ENCODE measurements at places on chromosomes 11 and 22.
A peak's percentile ranks its signal among the peaks of the same experiment; 100 is the strongest.

GRCh38 chr22:34239421-34239820 is 319.1 kb upstream of the LARGE1 start:
- DNase-seq = no peak

- DNase-seq = no peak
Measured at GRCh38 chr11:27996066-27996465, 111.9 kb downstream of the KIF18A start.

DNA sequence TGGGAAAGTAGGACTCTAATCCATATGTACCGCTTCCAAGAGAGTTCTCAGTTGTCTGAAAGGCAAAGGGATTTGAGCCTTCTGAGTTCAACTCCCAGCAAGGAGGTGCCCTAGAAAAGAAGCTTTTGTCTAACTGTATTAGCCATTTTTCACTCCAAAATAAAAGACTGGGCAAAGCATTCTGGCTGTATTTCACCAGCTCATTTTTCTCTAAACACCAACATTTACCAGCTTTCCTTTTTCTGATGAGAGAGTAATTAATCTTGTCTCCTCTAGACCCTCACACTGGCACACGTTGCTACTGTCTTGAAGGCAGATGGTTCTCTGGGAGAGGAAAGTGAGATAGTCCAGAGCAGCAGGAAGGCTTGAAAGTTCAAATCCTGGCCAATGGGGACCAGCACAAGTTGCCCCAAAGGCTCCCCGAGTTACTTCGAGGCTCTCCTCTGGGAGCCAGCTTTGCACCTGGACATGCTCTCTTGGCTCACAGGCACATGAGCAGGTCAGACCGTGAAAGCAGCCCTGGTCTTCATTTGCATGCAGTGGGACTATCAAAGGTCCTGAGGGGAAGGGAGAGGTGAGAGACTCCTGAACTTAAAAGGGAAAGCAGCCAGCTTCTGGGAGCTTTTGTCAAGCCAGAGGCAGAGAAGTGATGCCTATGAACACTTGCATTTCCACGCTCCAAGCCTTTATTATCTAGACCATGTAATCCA is 100.0 kb downstream of the NTM start:
- no peak for DNase-seq

DNA sequence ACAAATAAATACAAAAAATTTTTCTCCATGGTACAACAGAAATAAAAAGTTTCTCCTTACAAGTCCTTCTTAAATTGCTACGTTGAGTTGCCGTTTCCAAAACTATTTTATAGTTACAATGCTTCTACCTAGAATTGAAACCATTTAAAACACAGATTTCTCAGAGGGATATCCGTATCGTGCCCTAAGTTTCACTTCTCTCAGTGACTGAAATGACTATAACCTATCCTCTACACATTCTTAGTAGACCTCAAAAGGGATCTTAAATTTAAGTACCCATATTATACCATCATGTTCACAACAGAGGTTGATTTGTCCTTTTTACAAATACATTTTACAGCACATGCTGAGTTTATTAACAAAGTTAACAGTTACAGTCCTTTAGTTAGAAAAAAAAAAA is 44.1 kb downstream of the USP28 start:
- no peak for DNase-seq

- DNase-seq = no peak
Measured at GRCh38 chr11:33195462-33196173, 34.3 kb upstream of the CSTF3 start.

GRCh38 chr22:50481440-50482106 is at the start of gene ADM2:
Gene ADM2 (plus strand): TSS chr22:50481543. CDS start chr22:50481848, 305 bp downstream.
- no peak for DNase-seq

DNA sequence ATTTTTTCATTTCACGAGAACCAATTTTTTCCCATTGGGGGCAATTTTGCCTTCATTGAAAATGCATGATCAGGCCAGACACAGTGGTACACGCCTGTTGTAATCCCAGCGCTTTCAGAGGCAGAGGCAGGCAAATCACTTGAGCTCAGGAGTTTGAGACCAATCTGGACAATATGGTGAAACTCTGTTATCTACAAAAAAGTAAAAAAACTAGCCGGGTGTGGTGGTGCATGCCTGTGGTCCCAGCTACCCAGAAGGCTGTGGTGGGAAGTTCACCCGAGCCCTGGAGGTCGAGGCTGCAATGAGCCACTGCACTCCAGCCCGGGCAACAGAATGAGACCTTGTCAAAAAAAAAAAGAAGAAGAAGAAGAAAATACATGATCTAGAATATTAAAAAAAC is 19.2 kb upstream of the UPK3A start:
- no peak for DNase-seq

GRCh38 chr11:20008871-20009644 is 151.2 kb downstream of the DBX1 start:
- DNase-seq = peak; percentile 16

DNA sequence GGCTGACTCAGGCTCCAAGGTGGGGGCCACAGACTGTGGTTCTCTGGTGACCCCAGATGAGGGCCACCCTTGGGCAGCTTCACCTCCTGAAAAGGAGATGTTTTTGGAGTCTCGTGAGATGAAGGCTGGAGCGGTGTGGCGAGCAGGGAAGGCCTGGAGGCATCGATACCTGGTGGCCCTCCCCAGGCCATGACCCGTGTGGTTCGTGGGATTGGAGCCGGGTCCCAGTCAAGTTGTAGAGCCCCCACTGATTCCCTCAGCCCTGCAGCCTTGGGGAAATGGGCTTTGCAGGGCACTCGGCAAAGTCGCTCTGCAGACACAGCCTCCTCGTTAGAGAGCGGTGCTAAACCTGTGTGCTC is 1083.4 kb downstream of the BRD1 start:
- DNase-seq = no peak

- no peak for DNase-seq
Measured at GRCh38 chr22:17866127-17866526, 91.9 kb upstream of the BID start.

GRCh38 chr11:40241524-40242051 is 1217.9 kb downstream of the LRRC4C start:
- no peak for DNase-seq

DNA sequence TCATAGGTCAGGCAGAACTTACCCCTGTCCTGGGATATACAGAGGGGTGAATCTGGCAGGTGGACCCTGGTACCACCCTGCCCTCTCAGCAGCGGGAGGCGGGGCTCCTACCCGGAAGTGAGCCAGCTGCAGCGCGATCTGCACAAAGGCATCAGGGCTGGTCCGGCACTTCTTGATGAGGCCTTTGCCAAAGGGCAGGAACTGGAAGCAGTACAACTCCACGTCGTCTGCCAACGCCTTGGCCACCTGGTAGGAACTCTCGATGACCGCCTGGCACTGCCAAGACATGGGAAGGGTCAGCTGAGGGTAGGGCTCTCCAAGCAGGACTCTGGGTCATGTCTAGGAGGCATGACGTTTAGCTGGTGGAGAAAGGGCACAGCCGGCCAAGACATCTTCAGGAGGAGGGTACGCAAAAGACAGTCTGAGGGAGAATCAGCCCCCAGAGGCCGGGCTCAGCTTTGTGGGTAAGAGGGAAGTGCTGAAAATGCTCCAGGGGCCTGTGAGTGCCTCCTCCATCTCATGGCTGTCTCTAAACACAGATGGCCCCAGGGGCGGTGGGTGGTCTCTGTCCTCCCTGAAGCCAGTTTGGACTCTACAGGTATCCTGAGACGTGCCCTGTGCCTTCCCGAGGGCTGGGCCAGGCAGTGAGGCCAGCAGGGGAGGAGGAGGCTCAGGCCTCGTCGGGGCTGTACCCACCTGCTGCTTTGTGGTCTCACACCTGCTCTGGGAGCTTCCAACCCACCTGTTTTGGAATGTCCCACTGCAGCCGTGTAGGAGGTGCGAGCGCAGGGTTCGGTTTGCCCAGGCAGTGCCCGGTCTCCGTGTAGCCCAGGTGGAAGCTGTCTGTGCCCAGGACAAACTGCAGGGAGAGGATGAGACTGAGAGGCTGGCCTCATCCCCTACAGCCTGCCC is 6.7 kb downstream of the CPT1B start:
- DNase-seq = no peak

DNA sequence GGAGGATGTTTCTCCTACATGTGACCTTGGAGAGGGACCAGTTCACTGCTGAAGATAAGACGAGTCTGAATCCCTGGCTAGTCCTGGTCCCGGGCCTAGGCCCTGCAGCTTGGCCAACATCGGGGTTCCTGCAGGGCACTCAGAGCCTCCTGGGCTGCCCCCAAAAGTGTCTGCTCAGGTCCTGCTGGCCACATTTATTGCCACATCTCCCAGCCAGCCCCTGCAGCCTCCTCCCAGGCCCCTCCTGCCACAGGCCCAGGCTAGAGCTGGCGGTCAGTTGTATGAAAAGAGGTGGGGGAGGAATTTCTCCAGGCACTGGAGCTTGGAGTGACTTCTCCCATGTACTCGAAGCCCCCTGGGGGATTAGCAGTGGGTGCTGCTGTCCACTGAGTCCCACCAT is 56.5 kb upstream of the PPARA start:
- no peak for DNase-seq

GRCh38 chr11:10693509-10694081 is at the start of gene IRAG1:
Gene IRAG1 (minus strand): TSS chr11:10693755. CDS start chr11:10693602, 153 bp downstream.
- no peak for DNase-seq

GRCh38 chr11:71093783-71094182 is 158.6 kb downstream of the SHANK2 start:
- DNase-seq = no peak

DNA sequence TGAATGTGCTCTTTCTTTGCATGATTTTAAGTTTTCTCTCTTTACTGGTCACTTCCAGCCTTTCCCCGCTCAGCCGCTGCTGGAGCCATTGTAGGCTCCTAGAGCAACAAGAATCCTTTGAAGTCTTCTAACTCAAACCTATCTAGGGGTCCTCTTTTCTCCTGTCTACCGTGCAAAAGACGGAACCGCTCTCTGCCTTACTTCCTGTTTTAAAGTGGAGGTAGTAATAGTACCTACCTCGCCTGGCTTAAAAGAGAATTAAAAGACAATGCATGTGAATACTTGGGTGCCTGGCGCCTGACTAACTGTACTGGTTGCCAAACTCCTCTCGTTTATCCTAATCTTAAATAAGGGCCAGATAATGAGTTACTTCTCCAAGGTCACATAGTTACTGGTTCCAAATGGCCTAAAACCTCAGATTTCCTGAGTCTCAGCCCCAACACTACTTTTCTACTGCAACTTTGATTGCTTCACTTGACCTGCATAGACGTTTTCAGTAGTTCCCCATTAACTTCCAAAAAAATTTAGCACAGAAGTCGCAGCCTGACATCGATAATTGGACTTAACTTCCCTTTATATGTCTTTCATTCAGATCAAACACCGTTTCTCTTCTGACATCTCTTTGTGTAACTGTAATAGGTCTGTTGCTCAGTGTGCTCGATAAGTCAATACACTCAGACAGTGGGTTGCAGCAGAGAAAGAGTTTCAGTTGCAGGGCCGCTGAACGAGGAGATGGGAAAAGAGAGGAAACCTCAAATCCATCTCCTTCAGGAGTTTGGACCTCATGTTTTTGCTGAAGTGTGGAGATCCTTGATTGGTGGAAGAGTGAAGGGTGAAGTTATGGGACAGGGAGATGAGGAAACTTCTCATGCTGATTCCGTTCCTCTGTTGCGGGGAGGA is 891 bp downstream of the SAMM50 start:
- DNase-seq = no peak

- no peak for DNase-seq
Measured at GRCh38 chr22:40844951-40845350, 11.5 kb downstream of the ST13 start.

- DNase-seq = no peak
Measured at GRCh38 chr11:6648501-6648900, 7.1 kb downstream of the DCHS1 start.

GRCh38 chr22:42918500-42918899 is 61.4 kb upstream of the ARFGAP3 start:
- no peak for DNase-seq

- DNase-seq = no peak
Measured at GRCh38 chr11:36229091-36229705, 60.0 kb downstream of the COMMD9 start.

GRCh38 chr11:15770798-15771414 is 585.4 kb downstream of the SOX6 start:
- no peak for DNase-seq

DNA sequence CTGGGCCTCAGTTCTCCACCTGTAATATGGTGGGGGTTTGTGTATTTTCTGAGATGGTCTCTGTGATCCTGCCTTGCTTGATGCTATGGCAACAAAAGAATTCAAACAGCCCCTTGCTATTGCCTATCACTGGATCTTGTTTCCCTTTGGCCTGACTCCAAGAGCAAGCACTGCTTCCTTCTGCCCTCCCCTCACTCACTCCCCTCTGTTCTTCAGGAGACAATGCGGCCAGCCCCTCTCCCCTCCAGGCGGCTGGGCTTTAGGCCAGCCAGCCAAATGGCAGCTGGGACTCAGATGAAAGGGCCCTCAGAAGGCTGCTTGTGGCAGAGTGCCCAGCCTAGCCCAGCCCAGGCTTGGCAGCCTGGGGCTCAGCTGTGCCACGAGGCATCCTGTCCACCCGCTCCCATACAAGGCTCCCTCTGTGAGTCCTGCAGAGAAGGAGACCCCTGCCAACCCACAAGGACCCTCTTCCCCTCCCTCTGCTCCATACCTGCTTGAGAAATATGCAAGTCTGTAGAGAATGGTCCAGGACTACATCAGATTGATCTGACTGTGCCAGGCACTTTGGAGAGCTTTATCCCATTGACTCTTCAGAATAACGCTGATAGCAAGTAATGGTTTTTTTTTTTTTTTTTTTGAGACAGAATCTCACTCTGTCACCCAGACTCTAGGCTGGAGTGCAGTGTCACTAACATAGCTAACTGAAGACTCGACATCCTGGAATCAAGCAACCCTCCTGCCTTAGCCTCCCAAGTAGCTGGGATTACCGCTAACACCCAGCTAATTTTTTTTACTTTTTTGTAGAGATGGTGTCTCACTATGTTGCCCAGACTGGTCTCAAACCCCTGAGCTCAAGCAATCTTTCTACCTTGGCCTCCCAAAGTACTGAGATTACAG is 7.6 kb upstream of the KCTD14 start:
- DNase-seq = peak; percentile 98
